Left kidney (tissue), 8 donors: ENCODE measurements at places on chromosomes 3 and 15. TPM values are rescaled to one million over a fixed set of nuclear protein-coding genes. Genes with fewer than 3 reads are reported as not detected.

GRCh38 chr3:55089211-55089610, 161.4 kb upstream of the LRTM1 start:
- DNase-seq = no peak

GRCh38 chr3:171135549-171135948, 109.0 kb upstream of the SLC2A2 start:
- DNase-seq = no peak

Gene MELTF
- 2.6 TPM for polyA plus RNA-seq

- DNase-seq = no peak
Observed at GRCh38 chr3:2873986-2874385, 236.2 kb downstream of the IL5RA start.

- no peak for DNase-seq
Observed at GRCh38 chr15:69323893-69324430, 25.2 kb downstream of the PAQR5 start.

DNA sequence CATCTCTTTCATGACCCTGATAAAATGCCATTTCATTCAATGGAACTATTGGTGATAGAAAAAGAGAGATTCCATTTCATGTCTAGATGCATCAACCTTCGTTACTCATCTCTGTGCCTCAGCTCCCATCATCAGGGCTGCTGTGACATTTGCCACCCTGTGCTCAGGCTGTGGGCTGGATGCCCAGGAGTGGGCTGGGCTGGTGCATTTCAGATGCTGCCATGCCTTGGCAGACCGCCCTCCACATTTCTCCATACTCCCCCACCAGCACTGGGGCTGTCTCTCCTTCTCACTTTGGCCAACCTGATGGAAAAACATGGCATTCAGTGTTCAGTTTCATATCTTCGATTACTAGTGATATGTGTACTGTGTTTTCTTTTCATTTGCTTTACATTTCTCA, 59.1 kb downstream of the DNASE1L3 start:
- DNase-seq = no peak

Gene OR5K1
- polyA plus RNA-seq = not detected

- DNase-seq = no peak
Observed at GRCh38 chr15:63551400-63551799, 45.8 kb upstream of the FBXL22 start.

DNA sequence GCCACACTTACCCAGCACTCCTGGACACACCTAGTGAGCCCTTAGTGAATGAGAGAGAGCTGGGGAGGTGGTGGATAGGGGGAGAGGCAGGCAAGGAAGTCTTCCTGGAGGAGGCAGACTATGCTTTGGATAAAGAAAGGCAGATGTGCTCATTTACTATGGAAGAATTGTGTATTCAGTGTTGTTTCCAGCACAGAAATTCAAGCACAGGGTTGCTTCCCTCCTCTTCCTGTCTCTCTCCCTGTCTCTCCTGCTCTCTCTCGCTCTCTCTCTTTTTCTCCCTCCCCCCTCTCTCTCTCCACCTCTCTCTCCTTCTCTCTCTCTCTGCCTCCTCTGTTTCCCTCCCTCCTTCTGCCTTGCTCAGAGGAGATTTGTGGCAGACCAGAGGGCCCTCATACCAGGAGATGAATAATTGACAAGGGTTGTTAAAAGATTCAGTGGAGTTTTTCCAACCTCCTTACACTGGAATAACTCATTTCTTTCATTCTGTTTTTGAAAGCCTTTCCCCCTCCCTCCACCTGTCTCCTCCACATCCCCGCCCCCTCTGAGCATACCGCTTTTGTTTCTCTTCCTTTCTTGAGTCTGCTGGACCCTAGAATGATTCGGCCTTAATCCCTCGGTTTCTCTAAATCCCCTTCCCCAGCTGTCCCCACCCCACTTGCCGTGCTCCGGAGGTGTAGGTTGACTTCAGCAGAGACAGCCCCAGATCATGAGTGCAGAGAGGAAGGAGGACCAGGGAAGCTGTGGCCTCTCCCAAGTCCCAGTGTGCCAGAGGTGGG, 65.6 kb downstream of the CCDC33 start:
- no peak for DNase-seq

Gene CATSPER2
- polyA plus RNA-seq = 11.9 TPM

GRCh38 chr3:187013159-187013716, 82.9 kb downstream of the ST6GAL1 start:
- no peak for DNase-seq

GRCh38 chr15:84910928-84911623, 26.6 kb downstream of the SLC28A1 start:
- no peak for DNase-seq

DNA sequence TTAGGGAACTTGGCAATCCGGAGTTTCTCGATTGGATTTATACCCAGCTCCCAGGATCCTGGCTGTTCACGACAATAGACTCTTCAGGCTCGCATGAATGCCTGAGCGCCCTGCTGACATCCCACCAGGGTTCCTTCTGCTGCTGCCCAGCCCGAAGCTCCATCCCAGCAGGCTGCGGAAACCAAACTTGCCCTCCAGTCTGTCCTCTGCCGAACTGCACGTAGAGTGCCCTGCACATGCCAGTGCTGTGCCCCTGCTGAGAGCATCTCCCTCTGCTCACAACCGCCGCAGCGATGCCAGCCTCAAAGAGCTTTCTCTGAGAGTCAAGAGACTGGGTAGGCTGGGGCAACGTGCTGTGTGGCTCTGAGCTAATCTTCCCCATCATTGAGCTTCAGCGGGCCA, 6.9 kb downstream of the ADAMTS7 start:
- DNase-seq = no peak

Gene SLC9C1
- polyA plus RNA-seq = 1.2 TPM

Gene CD80
- 0.20 TPM for polyA plus RNA-seq

GRCh38 chr15:66323312-66323928, 30.1 kb downstream of the DIS3L start:
- no peak for DNase-seq

DNA sequence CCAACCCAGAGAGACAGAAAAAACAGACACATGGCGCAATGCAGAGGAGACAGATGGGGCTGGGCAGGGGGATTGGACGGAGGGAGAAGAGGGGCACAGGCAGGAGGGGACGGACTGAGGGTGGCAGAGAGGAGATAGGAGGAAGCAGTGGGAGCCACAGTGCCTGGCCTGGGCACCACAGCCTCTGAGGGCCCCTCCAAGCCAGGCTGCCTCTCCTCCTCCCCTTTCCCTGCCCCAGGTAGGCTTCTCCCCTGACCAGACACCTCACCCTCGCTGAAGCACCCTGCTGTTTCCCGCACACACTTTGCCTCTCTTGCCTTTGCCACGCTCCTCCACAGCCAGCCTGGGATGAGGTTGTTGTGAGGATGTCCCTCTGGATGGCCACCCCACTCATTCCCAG, 84.0 kb upstream of the PRR20G start:
- DNase-seq = no peak

- peak; percentile 11 for DNase-seq
Observed at GRCh38 chr3:115615001-115615814, 8.1 kb upstream of the GAP43 start.

- DNase-seq = no peak
Observed at GRCh38 chr3:140223631-140224030, 288.6 kb downstream of the CLSTN2 start.

DNA sequence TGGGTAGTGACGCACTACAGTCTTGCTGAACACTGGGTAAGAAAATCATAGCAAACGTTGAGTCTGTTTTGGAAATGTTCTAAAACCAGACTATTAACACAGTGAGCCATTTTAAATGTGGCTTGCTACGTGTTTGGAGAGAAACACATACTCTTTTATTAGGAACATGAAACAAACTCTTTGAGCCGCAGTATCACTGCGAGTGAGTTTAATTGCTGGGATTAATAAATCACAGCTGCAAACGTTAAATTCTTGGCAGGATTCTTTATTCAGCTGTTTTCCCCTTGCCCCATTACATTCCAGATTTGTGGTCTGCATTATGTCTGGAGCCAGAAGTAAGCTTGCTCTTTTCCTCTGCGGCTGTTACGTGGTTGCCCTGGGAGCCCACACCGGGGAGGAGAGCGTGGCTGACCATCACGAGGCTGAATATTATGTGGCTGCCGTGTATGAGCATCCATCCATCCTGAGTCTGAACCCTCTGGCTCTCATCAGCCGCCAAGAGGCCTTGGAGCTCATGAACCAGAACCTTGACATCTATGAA, 33.6 kb downstream of the BTD start:
- peak; percentile 64 for DNase-seq

GRCh38 chr3:98596541-98597500, 3.4 kb upstream of the CPOX start:
- DNase-seq = no peak

DNA sequence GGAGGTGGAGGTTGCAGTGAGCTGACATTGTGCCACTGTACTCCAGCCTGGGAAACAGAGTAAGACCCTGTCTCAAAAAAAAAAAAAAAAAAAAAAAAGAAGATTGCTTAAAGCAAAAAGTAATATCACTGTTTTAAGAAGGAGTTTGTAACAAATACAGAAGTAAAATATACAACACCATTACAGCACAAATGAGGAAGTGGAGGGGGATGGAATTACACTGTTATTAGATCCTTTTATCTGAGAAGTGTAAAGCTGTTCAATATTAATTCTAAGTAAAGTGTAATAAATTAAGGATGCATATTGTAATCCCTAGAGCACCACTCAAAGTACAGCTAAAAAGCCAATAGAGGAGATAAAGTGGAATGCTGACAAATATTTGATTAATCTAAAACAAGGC, 47.0 kb upstream of the SNRPA1 start:
- no peak for DNase-seq

GRCh38 chr15:40252438-40253166, 13.7 kb downstream of the PAK6 start:
- DNase-seq = no peak

- peak; percentile 67 for DNase-seq
Observed at GRCh38 chr3:129560911-129561594, 18.1 kb downstream of the H1-8 start.

DNA sequence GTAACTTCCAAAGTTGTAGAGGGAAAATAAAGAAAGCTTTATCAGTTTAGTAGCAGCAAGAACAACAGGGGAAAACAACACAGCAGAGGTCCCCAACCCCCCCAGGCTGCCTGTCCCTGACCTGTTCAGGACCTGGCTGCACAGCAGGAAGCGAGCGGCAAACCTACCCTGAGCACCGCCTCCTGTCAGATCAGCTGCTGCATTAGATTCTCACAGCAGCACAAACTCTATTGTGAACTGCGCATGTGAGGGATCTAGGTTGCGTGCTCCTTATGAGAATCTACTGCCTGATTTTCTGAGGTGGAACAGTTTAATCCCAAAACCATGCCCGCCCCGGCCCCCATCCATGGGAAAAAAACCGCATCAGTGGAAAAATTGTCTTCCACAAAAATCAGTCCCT, 40.3 kb downstream of the USP50 start:
- peak; percentile 4 for DNase-seq

Gene CADPS
- polyA plus RNA-seq = 5.0 TPM

Gene SMCO1
- polyA plus RNA-seq = not detected

DNA sequence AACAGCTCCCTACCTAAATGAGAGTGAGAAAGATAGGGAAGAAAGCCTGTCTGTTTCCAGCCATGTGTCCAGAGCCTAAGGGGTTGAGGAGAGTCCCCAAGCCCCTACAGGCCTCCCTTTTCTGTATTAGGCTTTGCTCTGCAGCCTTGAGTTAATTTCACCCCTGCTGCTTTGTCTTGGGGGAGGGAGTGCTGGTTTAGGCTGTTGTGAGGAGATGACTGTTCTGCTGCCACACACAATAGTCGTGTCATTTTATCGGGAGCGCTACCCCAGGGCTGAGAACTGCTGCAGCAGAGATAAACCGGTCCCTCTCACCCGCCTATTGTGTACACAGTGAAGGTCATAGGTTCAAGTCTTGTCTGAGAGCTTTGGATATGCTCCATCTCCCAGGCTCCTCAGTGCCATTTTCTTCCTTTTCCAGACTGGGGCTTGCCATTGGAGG, 1.4 kb downstream of the ZNF609 start:
- DNase-seq = no peak

DNA sequence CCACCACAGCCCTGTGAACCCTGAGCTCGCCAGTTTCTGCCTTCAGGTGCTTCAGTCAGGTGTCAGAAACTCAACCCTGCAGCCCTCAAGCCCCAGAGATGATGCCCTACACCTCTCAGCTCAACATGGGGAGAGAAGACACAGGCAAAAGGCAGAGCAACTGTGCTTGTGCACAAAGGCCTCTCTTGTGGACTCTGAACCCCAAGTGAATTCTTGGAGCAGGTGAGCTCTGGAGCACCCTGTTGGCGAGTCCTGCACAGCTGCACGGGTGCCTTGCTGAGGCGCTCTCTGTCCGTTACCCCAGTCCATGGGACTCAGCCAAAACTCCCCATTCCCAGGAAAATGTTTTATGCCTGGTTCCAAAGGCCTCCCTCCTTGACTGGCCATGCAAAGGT, 197.0 kb downstream of the KLF13 start:
- DNase-seq = no peak

- no peak for DNase-seq
Observed at GRCh38 chr3:133644768-133645167, 17.0 kb downstream of the TOPBP1 start.

DNA sequence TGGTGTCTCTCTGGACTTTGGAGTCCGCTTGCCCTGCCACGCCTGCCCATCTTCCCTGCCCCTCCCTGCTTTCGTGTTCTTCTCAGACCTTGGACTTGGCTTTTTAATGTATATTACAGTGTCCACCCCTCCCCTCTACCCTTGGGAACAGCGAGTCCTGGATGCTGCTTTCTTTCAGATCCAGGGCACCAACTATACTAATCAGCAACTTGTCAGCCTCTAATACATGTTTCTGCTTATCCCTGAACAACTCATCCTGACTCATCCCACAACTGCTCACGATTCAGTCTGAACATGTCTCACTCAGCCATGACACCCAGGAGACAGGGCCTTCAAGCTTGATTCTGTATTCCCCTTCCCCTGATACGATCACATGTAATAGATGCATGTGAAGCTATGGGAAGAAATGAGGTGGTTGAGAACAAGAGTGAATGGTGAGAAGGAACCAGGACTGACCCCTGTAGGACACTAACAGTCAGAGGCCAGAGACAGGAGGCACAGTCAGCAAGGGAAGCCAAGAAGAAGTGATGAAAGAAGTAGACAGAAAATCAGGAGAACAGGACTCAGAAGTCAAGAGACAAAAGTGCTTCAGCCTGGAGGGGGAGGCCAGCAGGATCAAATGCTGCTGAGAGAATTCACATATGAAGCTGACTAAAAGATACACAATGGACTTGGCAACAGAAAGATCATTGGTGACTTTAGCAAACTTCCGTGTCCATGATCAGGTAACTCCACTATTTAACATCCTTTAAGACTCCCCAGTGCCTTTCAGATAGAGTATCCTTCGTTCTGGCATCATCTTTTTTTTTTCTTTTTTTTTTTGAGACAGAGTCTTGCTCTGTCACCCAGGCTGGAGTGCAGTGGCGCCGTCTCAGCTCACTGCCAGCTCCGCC, 35.4 kb downstream of the BCL2L10 start:
- DNase-seq = no peak

Gene TERC
- 0.35 TPM for polyA plus RNA-seq
